ENCODE measurements at places on chromosomes 5 and 9.

DNA sequence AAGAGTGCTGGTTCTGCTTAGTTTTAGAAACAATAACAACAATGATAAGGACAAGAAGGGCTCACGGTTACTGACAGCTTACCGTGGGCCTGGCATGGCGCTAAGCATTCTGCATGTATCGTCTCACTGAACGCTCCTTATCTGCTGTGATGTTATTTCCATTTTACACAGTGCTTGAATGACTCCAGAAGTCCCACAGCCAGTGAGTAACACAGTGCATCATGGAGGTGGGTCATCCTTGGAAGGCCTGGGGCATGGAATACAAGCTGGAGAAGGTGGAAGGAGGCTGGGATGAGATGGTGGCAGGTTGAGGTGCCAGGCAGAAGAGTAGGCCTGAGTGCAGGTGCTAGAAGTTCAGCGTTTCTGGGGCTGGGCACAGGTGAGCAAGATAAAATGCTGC, 36.5 kb upstream of the FAT2 start:
- no peak for DNase-seq

- DNase-seq, result no peak
Measured at GRCh38 chr9:105690742-105691141, 3.6 kb upstream of the TMEM38B start.

- no peak for DNase-seq
Measured at GRCh38 chr5:151028717-151029116, 8.3 kb downstream of the GPX3 start.

- DNase-seq, result peak; percentile 56
Measured at GRCh38 chr9:105157171-105157583, 87.3 kb upstream of the SLC44A1 start.

- no peak for DNase-seq
Measured at GRCh38 chr9:3058409-3058808, 214.5 kb upstream of the PUM3 start.

DNA sequence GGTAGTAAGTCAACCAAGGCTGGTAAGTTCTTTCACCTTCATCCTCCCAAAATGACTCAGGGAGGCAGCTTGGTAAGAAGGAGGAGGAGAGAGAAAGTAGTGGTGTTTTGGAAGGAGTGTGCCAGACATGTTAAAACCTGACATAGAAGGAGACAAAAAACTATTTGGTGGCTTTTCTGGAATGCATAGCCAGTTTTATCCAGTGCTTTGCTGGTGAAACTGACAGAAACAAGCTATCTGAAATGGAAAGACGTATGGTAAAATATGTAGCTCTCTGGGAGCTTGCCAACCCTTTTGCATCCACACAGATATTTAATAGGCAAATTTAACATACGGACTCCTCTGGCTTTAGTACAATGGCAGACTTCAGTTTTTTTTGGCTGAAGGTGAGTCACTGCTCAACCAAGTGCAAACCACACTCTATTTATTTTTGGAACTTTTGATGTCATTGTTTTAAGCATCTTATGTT, 45.4 kb downstream of the RAB14 start:
- no peak for DNase-seq

- DNase-seq, result no peak
Measured at GRCh38 chr5:95823738-95824609, 1.4 kb upstream of the GLRX start.

DNA sequence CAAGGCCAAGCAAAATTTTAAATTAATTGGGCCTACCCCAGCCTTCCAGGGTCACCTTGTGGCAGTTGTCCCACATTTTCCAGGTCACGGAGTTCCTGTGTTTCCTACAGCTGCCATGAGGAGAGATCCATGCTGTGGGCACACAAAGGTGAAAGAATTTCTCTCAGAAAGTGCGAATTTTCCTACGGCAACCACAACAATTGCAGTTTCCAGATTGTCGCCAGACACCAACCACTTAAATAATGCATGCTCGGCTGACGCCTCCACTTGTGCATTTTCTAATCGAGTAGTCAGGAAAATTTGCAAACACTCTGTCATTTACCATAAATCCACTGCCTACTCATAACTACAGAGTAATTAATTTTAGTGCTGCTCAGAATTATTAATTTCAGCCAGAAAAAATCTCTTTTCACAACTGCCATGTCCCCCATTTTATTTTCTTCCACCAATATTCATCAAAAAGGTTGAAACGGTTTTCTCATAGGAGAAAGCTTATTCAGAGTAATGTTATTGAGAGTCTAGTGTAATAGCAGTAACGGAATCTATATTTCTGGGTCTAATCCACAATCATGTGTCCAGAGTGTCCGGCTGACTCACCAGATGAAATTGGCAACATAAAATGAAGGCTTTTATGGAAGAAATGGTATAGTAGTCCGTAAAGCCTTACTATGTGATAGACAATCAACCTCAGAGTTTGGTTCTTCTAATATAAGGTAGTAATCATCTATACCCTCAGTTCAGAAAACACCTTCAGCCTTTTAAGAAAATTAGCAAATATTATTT, 389.8 kb downstream of the NR2F1-AS1 start:
- DNase-seq, result no peak

- no peak for DNase-seq
Measured at GRCh38 chr9:126443144-126443543, 116.5 kb downstream of the MVB12B start.

DNA sequence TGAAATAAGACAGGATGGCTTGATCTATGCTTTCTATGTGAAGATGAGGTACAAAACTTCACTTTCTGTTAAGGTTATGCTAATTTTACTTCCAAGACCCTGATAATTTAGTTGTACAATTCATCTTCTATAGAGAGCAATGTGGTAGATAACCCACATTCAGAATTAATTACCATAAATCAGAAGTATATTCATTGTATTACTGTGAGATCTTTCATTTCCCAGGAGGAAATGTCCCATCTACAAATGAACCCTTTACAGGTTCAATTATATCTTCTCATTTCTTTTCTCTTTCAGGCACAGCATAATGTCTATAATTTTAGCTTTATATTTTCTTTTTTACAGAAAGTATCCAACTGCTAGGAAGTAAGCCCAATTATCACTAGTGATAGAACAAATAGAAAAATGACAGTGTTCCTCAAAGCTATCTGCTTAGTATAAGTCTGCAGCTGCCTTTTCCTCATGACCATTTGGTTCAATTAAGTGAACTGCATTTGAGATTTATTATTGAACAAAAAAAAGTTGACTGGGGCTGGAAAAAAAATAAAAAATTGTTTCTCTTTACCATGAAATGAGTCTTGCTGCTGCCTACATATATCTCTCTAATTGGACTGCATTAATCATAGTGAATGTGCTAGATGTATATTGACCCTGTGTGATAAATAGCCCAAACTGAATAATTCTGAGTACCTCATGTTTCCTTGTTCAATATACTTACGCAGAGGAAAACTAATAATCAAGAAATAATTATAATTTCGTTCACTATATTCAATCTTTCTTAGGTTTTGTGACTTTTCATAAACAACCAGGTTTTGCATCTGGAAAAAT, 1329.4 kb downstream of the PTPRD start:
- DNase-seq, result no peak

GRCh38 chr5:177600508-177601018, 631 bp downstream of the B4GALT7 start:
- DNase-seq, result no peak

GRCh38 chr9:2790466-2790865, 53.4 kb downstream of the PUM3 start:
- no peak for DNase-seq

GRCh38 chr9:1460143-1460769, 410.1 kb downstream of the DMRT2 start:
- no peak for DNase-seq

DNA sequence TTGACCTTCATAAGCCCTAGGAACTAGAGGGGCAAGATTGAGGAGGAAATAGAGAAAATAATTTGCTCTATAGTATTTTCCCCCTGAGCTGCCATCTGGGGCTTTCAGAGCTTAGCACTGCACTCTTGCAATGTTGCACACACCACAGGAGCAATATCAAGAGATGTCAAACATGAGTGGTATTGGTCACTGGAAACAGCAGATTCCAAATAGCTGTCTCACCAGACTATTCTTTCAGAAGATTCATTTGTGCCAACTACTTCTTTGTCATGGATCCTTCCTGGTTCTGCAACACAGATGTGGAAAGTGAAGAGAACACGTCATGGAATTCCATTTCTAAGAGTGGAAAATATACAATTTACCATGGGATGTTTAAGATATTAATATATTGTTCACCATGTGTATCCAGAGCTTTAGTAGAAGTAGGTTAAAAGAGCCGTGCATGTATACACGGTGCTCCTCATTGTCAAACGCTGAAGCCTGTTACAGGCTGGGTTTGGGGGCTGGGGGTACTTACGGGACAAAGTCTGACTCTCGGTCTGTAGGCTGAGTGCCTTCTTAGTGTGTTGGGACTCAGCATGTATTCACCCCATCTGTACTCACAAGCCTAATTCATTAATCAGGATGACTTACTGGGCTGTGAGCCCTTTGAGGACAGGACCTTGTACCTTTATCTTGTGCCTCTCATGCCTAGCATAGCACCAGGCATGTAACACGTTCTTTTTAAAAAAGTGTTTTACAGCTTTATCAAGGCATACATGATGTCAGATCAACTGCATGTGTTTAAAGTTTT, 31.4 kb upstream of the GDNF start:
- no peak for DNase-seq

DNA sequence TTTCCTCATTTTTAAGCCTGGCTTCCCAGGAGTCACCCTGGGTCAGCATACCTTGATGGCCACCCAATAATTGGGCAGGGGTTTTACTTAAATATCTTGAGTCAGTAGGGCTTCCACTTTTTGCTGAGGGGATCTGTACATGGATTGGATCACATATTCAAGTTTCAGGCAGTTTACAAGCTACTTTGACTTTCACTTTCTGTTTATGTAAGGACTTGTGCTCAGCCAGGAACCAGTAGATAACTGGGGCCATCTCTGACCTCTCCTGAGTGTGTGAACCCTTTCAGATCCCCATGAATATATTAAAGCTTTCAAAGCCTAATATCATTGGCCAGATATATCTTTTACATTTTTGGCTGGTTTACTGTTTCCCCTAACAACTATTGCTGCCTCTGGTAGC, 45.1 kb downstream of the SLCO6A1 start:
- DNase-seq, result no peak

GRCh38 chr5:52947851-52948250, 41.3 kb upstream of the ITGA2 start:
- DNase-seq, result no peak

- no peak for DNase-seq
Measured at GRCh38 chr9:114273461-114273881, 49.4 kb upstream of the ORM1 start.

- no peak for DNase-seq
Measured at GRCh38 chr5:145407300-145408047, 427.7 kb downstream of the PRELID2 start.

GRCh38 chr5:67160985-67161384, 35.6 kb downstream of the CD180 start:
- no peak for DNase-seq

- no peak for DNase-seq
Measured at GRCh38 chr9:2215921-2216441, 200.8 kb downstream of the SMARCA2 start.

GRCh38 chr9:129318121-129319075, 140.3 kb upstream of the IER5L start:
- DNase-seq, result no peak

DNA sequence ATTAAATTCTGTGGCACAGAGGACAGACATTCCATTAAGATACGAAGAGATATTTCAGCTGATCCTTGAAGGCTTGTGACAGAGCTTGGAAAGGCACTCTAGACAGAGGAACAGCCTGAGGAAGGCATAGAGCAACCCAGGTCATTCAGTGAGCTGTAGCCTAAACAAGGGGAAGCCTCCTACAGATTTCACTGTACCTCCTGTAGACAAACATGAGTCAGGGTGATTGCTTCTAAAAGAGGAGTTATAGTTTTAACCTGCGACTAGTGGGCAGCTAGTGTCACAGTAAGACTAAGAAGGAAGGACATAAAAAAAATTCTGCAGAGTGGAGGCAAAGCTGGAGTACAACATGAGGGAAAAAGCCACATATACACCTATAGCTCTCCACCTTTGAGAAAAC, 43.5 kb upstream of the ANKDD1B start:
- DNase-seq, result no peak

- DNase-seq, result no peak
Measured at GRCh38 chr5:137938751-137939143, 49.5 kb downstream of the PKD2L2 start.

GRCh38 chr5:143781993-143782520, 29.9 kb upstream of the HMHB1 start:
- DNase-seq, result no peak

GRCh38 chr9:77170991-77171699, 6.2 kb upstream of the VPS13A start:
- DNase-seq, result no peak

GRCh38 chr9:1154739-1155138, 104.6 kb downstream of the DMRT2 start:
- DNase-seq, result no peak

DNA sequence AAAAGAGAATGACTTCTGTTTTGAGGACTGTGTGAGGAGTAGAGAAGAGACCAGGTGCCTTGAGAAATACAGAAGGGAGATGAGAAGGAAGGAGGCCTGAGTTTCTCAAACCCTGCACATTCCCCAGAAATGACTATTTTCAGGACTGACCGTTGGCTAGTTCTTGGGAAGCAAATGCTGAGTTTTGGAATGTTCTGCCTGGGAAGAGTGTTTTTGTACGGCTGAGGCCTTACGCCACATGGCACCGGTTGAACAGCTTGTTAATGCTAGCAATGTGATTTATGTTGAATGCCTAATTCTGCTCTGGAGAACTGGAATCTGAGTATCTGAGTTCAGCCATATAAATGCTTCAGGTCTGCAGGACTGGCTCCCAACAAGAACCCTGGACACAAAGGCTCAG, 152.7 kb upstream of the ADAMTS16 start:
- DNase-seq, result no peak

DNA sequence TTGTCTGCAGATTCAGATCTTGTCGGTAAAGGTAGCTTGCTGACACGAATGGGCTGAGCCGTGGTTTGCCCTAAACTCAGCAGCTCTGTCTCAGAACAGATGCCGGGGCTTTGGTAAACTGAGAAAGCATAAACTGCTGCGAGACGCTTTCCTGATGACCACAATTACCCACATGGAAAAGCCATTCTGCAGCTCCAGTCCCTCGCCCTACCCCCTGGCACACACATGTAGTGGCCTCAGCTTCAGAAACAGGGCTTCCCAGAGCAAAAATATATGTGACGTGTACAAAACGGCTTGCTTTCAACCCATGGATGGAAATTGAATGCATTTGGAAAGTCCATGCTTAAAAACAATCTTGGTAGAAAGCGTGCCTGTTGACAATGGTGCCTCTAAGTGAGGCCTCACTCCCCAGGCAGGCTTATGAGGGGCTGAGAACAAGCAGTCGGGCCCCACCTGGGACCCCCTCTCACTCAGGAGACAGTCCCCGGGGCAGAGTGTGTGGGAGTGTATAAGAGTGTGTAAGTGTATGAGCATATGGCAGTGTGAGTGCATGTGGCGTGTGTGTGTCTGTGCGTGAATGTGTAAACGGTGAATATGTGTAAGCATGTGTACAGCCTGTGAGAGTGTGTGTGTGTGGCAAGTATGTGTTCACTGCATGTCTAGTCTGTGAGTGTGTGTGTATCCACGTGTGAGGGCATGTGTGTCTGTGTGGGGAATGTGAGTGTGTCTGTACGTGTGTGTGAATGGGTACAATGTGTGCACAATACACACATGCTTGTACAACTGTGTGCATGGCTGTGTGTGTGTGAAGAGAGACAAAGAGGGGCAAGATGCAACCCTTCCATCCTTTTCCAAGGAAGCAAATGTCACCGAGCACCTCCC, 88.2 kb upstream of the SMIM23 start:
- DNase-seq, result no peak

All from left renal pelvis (tissue), 4 donors.